ENCODE measurements at places on chromosomes 5 and 9.

GRCh38 chr5:76111477-76112174 is 28.4 kb downstream of the SV2C start:
- no peak for DNase-seq

- no peak for DNase-seq
These were observed 66.9 kb upstream of the SV2C start for GRCh38 chr5:76016258-76016657.

GRCh38 chr5:57768745-57769144 is 286.1 kb upstream of the ACTBL2 start:
- no peak for DNase-seq

DNA sequence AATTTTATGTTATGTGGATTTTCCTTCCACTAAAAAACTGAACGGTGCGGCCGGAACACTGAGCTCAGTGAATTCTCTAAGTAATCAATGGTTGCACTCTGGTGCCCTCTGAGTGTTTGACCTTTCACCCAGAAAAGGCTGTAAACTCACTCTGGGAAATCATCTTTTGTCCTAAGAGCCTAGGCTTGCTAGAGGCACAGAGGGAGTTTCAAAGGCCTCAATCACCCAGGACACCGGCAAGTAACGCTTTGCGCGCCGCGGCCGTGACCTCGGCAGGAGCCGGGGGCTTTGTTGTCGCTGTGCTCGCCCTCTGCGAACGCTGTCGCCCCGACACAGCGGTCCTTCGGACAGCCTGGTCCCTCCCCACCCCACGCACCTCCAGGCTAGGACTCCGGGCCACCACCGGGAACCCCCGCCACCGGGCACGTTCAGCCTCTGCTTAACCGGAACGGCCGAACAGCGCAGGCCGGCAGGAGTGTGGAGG is 703 bp downstream of the ISCA1 start:
- DNase-seq: no peak

DNA sequence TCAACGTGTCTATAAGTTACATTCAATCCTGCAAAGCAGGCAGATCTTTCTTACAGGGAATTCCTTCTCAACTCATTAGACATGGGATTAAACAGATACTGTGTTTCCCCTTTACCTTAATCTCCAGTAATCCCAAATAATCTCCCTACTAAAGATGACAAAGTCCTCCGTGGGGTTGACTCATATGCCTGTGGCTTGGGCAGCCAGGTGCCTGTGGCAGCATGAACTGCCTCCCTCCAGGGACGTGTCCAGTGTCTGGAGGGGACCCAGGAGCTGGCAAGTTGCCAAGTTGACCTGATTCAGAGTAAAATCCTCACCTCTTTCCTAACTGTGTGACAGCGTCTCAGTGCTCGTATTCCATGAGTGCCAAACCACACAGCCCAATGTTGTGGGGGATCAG is 94.6 kb upstream of the PTCH1 start:
- DNase-seq: no peak

- DNase-seq: peak; percentile 45
These were observed 210.9 kb downstream of the ESM1 start for GRCh38 chr5:54774281-54775170.

DNA sequence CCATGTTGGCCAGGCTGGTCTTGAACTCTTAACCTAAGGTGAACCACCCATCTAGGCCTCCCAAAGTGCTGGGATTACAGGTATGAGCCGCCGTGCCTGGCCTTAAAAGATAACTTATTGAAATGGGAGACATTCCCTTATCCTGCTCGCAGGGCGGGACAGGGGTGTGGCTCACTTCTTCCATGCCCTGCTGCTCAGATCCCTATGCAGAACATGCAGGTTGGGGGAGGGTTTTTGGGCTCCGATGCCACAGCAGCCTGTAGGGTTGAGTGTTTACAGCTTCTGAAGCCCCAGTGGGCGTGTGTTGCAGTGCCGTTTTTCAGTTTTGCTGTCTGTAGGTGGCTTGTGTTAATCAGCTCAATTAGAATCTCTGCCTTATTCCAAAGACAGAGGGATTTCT is 108.0 kb upstream of the BRINP1 start:
- DNase-seq: no peak

DNA sequence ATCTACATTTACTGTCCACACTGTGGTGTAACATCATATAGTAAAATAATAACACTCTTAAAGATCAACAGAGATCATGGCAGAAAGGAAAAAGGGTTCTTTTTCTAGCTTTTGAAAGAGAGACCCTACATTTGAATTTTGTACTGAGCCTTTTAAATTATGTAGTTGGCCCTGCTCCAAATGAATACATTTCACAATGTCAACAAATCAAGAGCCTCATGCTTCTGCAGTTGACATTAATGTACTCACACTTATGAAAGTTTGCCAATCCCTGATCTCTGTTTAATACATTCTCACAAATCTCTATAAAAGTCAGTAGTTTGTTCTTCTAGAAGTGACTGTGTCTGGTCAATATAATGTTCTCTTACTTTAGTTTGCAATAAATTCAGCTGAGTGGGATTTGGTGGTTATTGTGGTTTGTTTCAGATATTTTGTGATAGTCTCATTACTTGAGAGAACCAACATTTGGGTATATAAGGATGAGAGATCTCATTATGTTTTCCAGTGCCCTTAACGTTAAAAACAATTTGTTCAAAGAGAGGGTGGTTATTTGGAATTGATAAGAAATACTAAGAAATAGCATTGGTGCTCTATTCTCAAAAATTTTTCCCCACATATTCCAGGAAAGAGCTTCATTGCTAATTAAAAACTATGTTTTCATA is 277.8 kb upstream of the FTMT start:
- DNase-seq: no peak

- DNase-seq: no peak
These were observed 132.7 kb downstream of the GNAQ start for GRCh38 chr9:77898864-77899263.

- no peak for DNase-seq
These were observed 72.3 kb downstream of the XRCC4 start for GRCh38 chr5:83149671-83150070.

GRCh38 chr5:173334808-173335207 is 6.6 kb upstream of the STC2 start:
- no peak for DNase-seq

- no peak for DNase-seq
These were observed 359.1 kb upstream of the DAB2 start for GRCh38 chr5:39783756-39784421.

DNA sequence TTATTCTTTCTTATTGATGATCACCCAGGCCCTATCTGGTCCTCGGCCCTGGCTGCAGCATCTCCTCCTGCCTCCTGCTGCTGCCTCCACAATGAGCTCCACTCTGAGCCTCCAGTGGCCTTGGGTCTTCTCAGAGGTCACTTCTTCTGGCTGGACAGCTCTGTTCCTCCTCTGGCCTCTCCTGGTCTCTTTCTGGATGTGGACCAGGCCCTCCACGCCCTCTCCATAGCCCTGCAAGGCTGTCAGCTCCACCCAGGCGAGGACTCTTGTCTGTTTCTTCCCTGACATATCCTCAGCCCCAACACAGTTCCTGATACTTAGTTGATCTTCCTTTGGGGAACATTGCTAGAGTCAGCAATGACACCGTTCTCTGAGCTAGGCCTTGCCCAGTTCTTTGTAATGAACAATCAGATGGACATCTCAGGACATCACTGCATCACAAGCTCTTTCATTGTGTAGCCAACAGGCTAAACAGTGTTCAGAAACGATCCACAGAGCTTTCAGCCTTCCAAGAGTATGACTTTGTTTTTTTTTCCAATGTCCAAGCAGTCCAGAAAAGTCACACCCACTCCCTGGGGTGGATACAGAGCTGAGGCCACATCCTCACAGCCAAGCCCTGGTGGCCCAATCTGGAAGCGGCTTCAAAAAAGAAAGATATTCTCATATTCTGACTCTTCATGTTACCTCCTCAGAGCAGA is 62.5 kb upstream of the DNAH5 start:
- DNase-seq: no peak

DNA sequence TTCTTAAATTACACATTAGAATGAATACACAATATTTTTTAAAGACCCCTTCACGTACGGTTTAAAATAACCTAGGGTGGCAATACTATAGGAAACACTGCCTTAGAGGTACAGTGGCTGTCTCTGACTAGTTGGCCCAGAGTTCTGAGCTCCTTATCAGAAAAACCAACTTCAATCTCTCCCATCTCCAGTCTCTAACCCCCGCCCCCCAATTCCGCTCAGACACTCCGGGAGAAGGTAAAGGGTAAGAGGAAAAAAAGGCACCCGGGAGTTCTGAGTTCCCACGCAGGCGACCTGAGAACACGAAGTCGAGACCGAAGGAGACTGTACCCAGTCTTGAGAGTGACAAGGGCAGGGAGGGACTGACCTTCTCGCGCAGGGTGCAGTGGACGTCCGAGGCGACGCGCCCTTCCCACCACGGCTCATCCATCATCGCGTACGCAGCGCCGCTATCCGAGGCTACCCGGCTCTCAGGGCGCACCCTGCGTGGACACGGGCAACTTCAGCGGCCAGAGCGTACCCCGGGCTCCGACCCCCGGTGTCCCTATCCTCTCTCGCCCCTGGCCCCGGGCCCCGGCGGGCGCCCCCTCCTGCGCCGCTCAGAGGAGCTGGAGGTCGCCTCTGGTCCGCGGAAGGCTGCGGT is 752 bp downstream of the CCNJL start:
- DNase-seq: no peak

DNA sequence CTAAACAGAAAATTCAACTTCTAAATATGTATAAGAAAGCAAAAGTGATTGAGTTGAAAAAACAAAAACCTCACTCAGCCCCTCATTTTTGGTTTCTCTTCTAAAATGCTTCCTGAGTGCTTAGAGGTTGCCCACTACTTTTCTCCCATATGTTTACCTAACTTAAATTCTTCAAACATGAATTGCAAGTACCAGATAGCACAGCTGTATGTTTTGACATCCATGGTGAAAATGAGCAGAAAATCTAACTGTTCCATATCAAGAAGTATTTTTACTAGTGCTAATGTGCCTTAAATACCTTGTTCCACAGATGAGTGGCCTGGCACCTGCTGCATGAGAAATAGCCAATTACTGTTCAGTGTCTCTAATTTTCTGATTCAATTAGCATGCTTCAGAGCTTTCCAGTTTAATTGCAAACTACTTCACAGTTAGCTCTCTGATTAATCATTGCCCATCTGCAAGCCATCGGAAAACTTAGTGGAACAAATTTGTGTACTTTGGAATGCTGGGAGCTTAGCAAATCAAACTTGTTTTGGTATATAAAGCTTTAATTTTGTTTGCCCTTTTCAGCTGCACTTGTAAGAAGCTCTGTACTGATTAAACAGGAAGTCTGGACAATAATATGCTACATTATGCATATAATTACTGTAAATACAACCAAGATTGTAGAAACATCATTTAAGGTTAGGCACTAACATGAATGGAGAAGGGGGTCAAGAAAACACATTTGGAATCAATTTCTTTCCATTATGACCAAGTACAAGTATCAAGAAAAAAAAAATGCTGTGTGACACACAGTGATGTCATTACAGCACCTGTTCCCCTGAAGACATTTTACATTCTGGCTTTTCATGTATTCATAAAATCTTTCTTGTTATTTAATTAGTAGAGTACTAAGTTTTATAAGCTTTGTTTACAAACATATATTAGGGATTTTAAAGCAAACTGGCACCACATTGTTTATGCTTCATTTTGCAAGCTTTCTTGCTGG is 65.6 kb downstream of the POU5F2 start:
- DNase-seq: no peak

DNA sequence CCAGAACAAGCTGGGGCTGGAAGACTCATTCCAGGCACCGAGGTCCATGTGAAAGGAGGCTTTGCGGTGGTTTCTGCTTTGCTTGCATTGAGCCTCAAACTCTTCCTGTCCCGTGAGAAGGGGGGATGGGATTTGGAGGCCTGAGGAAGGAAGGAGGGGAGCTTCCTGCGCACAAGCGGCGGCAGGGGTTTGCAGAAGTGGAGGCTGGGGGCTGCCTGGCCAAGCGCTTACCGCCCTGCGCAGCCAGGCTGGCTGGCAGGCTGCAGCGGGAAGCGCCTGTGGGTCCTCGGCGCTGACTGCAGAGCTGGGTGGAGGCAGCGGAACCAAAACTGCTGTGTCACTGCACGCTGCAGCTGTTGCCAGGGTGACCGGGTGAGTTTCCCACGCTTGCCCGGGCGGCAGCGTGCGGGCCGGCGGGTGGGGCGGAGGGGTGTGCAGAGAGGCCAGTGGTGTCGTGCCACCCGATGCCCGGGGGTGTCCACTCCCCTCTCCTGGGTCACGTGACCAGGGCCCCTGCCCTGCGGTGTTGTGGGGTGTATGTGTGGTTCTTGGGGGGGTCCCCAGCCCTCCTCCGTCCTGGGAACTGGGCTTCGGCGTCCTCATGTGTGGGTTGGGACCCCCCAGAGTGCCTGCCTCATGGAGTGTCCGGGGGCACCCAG is 81.0 kb downstream of the RXRA start:
- DNase-seq: peak; percentile 66

- no peak for DNase-seq
These were observed 11.5 kb upstream of the MYOT start for GRCh38 chr5:137856201-137856600.

GRCh38 chr9:113311961-113312360 is 8.8 kb upstream of the RNF183 start:
- no peak for DNase-seq

GRCh38 chr5:14171621-14172020 is 28.5 kb downstream of the TRIO start:
- no peak for DNase-seq

DNA sequence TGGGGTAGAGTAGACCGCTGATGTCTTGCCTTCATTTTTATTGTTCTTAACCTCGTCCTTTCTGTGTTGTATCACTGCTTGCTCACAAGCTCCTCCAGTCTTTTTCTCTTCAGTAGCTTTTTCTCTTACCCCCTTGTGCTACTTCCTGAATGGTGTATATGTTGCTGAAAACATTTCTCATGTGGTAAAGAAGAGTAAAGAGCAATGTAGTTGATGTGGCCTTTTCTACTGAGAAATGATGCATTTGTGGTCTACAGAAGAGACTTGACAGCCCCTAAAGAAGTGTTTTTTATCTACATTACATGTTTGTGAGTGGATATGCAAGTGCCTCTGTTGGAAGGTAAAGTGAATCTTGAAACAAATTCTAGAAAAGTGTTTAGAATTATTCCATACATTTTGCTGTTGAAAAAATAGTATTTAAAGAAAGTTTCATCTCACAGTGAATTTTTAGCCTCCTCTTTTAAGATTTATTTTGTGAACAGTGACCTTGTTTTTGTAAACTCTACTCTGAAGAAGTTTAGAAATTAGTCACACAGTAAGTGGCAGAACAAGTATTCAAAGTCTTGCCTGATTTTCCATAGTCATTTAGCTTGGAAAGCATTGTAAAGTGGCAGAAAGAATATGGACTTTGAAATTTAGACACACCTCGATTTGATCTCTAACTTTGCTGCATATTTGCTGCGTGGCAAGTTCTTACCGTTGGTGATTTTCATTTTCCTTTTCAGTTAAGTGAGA is 17.4 kb downstream of the CDC42SE2 start:
- DNase-seq: no peak

DNA sequence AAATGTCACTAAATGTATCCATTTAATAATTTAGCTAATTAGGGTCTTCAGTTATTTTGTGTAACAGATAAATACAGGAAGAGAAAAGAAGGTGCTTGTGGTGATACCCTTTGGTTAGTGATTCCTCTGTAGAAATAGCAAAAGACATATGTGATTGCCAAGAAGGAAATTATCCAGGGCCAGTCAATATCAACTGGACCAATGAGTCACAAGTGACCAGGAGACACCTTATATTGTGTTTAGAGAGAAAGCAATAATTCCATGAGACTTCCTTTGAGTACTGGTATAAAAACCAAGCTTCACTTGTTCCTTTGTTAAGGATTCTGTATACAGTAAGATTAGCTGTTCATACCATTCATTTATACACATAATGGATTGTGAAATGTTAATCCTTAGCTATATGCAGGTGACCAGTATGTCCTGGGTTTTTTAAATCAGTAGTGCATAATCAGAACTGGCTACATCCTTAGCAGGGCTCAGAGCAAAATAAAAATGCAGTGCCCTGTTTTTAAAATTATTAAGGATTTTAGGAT is 11.7 kb upstream of the F2R start:
- no peak for DNase-seq

All from ascending aorta (tissue), 2 donors.